CD4-positive, alpha-beta T cell treated with Interleukin-2 at 100 ng/mL for 4 hours (primary cell): ENCODE measurements at places on chromosomes 3 and 15.

DNA sequence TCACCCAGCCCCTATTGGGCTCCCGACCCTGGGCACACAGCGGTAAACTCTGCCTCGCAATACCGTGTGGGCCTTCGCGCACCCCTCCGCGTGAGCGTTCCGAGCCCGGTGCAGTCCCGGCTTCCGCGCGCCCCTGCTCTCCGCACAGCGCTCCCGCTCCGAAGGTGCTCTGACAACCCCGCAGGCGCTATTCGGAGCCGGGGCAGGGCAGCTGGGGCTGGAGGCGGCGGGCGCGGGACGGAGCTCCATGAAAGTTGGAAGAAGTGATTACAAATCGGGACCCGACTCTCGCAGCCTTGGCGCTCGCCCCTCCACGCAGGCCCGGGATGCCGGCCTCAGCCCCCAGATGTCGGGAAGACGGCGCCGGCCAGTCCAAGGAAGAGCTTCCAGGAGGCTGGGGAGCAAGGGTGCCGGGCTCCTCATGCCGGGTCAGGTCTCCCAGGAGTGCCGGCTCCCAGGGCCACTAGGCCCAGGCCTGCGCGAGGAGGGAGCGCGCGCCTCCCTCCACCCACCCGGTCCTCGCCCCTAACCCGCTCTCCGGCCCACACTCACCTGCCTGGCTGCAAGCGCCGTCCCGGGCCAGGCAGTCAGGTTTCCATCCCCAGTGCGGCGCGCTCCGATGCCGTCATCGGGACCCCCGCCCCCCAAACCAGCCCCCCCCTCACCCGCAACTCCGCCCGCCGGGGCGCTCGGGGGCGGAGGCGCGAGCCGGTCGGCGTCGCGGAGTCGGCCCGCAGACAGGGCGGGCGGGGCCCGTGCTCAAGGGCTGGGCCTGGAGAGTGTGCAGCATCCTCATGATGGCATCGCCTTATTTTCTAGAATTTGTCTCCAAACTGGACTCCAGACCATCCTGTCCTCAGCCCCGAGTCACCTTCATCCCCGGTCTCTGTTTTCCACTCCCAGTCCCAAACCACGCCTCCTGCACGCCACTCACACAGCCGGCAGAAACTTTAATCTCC, at the start of gene KIF7:
KIF7 (minus strand) TSS at position 621 of the 959 bp plus-strand sequence. CDS start 2,537 bp downstream, outside the sequence.
- DNase-seq, result no peak

- no peak for DNase-seq
Observed at GRCh38 chr3:176867681-176868663, 329.3 kb downstream of the TBL1XR1 start.

GRCh38 chr3:133939463-133939835, 43.8 kb upstream of the RAB6B start:
- DNase-seq, result no peak

- no peak for DNase-seq
Observed at GRCh38 chr3:184715943-184716621, 4.2 kb upstream of the MAGEF1 start.

DNA sequence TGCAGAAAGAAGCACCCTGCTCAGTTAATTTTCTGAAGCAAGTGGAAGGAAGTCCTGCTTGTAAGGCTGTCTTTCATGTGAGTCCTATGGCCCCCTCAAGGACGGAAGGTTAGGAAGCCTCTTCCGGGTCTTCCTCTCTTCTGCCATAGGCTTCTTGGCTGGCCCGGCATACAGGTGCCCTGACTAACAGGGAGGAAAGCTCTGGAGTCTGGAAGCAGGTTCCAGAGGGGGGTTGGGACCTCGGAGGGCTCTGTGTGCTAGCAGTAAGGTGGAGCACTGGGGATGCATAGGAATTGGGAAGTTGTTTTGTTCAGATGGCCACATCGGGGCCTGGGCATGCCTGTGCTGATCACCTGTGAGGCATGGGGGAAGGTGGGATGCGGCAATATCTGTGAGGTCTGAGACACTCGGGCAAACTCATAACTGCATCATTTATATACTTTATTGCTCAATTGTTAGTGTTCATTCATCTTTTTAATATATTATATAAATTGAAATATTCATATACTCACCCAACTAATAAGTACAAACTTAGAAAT, 49.6 kb downstream of the TRAK1 start:
- no peak for DNase-seq

- DNase-seq, result peak; percentile 57
Observed at GRCh38 chr3:33372218-33373081, 67.8 kb downstream of the UBP1 start.

DNA sequence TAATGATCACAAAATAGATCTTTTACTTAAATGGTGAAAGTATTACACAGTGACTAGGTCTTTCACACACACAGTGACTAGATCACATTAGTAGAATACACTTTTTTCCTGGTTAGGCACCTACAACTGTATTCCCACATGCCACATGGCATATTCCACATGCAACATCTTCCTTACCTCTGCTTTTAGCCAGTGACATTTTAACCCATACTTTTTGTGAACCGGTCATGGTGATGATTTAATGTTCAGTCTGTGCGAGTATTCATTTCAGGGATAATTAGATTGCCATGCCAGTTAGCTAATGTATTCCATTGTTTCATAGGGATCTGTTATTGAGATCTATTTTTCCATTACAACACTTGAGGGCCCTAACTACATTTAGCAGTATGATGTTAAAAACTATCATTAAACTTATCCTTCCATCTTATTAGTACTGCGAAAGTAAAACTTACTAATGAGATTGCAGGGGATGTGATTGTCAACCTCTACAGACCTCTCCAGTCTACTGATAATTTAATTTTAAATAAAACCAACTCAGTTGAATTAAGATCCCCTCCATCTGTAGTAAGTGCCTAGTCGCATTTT, 28.3 kb downstream of the TSEN2 start:
- DNase-seq, result no peak
